NCI-H1105 (cell line): ENCODE measurements at places on chromosomes 7 and 10.

- DNase-seq = no peak
Observed at GRCh38 chr10:20466731-20467130, 430.4 kb downstream of the NEBL start.

DNA sequence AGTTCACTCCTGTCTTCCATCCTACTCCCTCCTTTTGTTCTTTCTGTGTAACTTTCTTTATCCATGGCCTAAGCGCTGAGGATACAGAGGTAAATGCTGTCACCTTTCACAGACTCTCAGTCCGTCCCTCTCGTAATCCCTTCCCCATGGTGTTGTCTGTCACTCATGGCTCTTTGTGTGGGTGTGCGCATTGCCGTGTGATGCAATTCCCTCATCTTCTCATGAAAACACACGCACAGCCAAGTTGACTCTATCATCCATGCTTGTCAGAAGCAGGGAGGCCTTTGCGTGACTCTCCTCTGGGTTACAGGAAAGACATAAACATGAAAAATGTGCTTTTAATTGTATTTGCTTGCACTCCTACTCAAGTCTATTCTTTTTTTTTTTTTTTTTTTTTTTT is 125.6 kb upstream of the C7orf33 start:
- no peak for DNase-seq

- no peak for DNase-seq
Observed at GRCh38 chr7:67653856-67654454, 657.3 kb downstream of the TYW1 start.

DNA sequence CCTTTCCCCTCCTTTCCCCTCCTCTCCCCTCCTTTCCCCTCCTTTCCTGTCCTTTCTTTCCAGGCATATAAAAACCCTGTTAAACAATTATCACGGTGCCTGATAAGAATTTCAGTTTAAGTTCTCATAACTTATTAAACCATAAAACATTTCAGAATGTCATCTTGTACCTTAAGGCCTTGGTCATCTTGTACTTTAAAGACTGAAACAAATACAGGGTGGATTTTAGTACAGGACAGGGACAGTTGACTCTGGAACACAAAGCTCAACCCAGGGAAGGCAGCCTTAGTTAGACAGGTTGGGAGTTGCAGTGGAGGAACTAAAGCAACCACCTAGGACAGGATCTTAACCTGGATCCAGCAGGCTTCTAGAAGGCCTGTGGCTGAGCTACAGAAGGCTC is 1.2 kb downstream of the AGR3 start:
- no peak for DNase-seq

DNA sequence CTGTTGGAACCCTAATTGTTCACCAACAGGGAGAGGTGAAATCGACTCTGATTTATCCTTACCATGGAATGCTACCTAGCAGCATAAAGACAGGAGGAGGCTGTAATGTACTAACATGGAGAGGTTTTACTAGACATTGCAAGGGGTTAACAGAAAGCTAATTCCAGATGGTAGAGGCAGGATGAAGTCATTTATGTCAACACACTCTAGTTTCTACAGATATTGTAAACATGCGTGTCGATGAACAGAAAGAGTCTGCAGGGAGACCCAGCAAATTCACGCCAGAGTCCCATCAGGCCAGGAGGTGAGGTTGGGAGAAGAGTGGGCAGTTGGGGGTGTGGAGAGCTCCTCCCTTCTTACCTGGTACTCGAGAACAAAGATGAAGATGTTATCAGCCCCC is 7.0 kb downstream of the NPC1L1 start:
- DNase-seq = no peak

- no peak for DNase-seq
Observed at GRCh38 chr7:6307762-6308161, 35.3 kb upstream of the CYTH3 start.

GRCh38 chr10:124765256-124765655 is 21.1 kb upstream of the FAM53B start:
- DNase-seq = no peak

GRCh38 chr7:26007510-26007909 is 144.5 kb upstream of the NFE2L3 start:
- no peak for DNase-seq

GRCh38 chr10:74900297-74900696 is 73.9 kb downstream of the KAT6B start:
- no peak for DNase-seq

- DNase-seq = peak; percentile 53
Observed at GRCh38 chr7:36128448-36129047, 24.5 kb upstream of the EEPD1 start.

DNA sequence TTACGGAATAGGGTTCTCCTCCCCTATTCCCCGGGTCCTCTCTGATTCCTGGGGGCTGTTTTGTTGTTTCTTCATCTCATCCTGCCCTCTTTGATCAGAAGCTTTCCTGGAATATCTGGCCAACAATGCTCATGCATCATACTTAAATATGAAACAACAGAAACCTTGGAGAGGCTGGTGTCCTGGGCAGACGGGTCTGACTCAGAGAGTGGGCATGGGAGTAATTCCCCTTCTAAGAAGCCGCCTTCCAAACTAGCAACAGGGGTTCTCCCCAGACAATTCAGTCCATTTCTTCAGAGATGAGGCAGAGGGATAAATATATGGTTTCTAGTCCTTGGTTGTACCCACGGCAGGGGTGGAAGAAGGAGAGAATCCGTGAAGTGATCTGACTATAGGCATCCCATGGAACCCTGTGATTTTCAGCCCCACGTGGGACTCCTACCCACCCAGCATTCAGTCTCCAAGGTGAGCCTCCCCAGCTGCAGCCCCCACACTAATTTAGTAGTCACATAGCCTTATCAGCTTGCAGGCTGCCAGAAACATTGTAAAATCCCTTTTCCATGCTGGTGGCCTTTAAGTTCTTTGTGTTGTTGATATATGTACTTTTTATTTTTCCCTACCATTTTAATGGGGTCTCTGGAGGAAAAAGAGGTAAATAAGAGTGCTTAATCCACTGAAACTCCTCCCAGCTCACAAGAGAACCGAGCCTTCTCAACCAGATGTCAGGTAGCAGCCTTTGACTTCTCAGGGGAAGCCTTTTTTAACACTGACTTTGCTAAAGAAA is 119.2 kb downstream of the SFMBT2 start:
- DNase-seq = no peak

GRCh38 chr10:69734797-69735468 is 66.8 kb upstream of the COL13A1 start:
- DNase-seq = no peak

DNA sequence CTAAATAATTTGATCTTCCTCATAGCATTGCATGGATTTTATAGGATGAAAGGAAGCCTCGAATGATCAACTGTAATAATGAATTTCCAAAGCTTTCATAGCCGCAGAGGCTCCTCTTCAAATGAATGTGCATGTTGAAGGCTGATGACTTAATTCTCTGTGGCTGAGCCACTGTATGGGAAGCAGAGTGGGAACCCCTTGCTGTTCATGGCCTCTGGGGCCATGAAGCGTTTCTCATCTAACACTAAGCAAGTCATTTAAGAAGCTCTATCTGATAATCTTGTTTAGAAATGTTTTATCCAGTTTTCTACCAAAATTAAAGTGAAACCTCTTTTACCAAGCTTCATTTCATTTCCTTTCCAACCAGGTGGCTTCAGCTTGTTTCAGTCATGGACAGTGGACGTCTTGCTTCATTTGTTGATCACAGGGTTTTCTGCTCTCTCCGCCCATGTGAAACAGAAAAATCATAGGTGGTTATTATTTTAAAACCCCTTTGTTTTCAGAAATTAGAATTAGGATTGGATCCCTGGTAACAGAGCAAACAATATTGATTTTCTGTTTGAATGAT is 10.3 kb upstream of the ADARB2 start:
- DNase-seq = no peak

DNA sequence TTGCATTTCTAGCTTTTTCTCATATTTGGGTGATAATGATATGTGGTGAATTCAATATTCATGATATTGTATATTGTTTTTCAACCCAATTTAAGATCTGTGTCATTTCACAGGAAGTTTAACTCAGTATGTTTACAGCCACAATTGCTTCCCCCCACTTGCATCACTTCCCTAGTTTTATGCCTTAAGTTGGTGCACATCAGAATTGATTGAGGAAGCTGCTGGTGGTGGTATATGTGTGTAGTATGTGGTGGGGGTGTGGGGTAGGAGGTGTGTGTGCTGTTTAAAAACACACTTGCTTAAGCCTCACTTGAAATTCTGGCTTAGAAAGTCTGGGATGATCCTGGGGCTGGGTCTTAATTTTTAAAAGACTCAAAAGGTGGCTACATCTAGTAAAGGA is 245.1 kb upstream of the AOAH start:
- DNase-seq = no peak

DNA sequence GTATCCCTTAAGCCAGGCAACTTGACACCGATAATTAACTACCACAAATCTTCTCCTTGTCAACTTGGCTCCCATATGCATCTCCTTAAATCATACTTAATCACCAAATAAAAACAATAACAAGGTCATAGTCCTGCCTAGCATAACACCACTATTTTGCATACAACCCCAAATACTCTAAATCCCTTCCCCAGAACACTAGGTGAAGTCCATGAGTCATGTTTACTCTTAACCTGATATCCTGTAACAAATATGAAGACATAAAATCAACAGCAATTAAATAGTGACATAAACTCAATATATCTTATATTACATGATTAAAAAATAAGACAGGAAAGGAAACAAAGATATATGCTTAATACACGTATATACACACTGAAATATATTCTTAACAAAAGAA is 362.0 kb downstream of the ETV1 start:
- DNase-seq = no peak

- no peak for DNase-seq
Observed at GRCh38 chr10:69075431-69075830, 12.5 kb upstream of the SRGN start.

DNA sequence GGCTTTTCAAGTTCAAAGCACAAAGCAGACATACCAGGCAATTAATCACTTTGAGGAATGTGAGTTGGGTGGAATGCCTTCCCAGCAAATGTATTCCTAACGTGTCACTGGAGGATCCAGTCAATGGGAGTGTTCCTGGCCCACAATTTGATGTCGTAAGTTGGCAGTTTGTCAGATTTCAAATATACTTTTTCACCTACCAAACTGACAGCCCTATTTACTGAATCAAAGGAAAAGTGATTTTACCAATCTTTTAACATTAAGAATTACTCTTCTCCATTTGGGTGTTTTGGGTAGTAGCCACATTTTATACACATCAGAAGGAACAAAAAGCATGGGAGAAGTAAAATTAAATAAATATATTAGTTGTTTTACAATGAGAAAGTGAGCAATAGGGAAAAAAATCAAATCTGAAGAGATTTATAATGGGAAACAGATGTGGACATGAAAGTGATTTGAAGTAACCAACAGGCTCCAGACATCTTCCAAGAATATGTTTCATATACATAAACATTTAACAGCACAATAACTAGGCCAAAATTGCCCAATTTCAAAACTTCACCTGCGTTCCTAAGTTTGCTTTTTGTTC is 222.9 kb downstream of the MTERF1 start:
- DNase-seq = no peak

DNA sequence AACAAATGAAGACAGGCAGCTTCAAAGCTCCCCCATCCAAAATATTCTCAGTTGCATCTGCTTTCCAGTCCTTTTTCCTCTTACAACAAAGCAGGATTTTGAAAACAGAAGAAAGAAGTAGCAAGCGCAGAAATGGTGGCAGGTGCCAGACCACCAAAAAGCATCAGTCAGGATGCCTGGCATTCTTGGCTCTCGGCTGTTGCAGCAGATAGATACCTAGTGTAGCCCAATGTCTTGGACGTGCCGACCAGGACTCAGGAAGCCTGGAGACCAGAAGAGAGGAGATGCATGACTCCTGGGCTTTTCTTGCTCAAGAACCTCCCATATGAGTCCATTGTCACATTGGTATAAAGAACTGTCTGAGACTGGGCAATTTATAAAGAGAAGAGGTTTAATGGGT is 115.2 kb downstream of the RAB18 start:
- DNase-seq = no peak

DNA sequence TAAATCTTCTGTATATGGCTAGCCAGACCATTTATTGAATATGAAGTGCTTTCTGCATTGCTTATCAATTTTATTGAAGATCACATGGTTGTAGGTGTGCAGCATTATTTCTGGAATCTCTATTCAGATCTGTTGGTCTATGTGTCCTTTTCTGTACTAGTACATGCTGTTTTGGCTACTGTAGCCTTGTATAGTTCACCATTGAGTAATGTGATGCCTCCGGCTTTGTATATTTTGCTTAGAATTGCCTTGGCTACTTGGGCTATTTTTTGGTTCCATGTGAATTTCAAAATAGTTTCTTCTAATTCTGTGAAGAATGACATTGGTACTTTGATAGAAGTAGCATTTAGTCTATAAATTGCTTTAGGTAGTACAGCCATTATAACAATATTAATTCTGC is 1187.2 kb downstream of the XPNPEP1 start:
- DNase-seq = no peak

- DNase-seq = no peak
Observed at GRCh38 chr10:72653383-72654096, 27.7 kb upstream of the MICU1 start.
